ENCODE measurements at places on chromosomes 16 and 17. TPM values are rescaled to one million over a fixed set of nuclear protein-coding genes. Genes with fewer than 3 reads are reported as not detected.

- no peaks in the 10 kb centered on the region for H3K4me1 ChIP-seq
- H3K27me3 ChIP-seq: no peaks in the 10 kb centered on the region
- H3K4me3 ChIP-seq: no peak overlapping the region
- H3K36me3 ChIP-seq: no peaks in the 10 kb centered on the region
These were observed 287.3 kb upstream of the MAF start for GRCh38 chr16:79887541-79888540.

DNA sequence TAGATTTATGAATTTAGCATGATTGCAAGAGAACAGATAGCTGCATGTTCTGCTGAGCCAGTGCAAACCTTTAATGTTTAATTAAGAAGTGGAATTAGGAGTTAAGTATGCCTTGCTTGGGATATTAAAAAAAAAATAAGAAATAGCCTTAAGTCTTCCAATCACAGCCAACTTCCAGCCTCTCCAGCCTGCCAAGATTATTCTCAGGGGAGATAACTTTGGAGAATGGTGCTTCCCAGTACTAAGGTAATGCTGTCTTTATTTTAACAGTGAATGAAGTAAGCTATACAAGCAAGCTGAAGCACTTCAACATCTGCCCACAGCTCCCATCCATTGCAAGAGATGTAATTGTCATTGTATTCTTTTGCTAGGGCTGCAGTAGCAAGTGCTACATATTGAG, 389.5 kb upstream of the ASIC2 start:
- no peaks in the 10 kb centered on the region for H3K4me1 ChIP-seq
- H3K27me3 ChIP-seq: no peaks in the 10 kb centered on the region
- no peak overlapping the region for H3K27ac ChIP-seq
- no peaks in the 10 kb centered on the region for H3K36me3 ChIP-seq
- H3K4me3 ChIP-seq: no peak overlapping the region
- DNase-seq: no peak

GRCh38 chr16:87854907-87855683, 14.2 kb downstream of the SLC7A5 start:
- peaks cover 71% of the 10 kb centered on the region for H3K4me1 ChIP-seq
- DNase-seq: no peak
- H3K27ac ChIP-seq: peak overlapping the region; percentile 93
- peak overlapping the region; percentile 63 for H3K4me3 ChIP-seq

- peak; percentile 50 for DNase-seq
- no peaks in the 10 kb centered on the region for H3K27me3 ChIP-seq
- no peaks in the 10 kb centered on the region for H3K4me1 ChIP-seq
- H3K36me3 ChIP-seq: peaks cover 10% of the 10 kb centered on the region
- no peak overlapping the region for H3K4me3 ChIP-seq
These were observed 675.3 kb downstream of the MAF start for GRCh38 chr16:78925083-78925767.

GRCh38 chr17:82316651-82317393, 586 bp downstream of the CD7 start:
- H3K27me3 ChIP-seq: no peaks in the 10 kb centered on the region
- H3K36me3 ChIP-seq: peaks cover 33% of the 10 kb centered on the region
- peak overlapping the region; percentile 88 for H3K4me3 ChIP-seq
- no peak overlapping the region for H3K27ac ChIP-seq

DNA sequence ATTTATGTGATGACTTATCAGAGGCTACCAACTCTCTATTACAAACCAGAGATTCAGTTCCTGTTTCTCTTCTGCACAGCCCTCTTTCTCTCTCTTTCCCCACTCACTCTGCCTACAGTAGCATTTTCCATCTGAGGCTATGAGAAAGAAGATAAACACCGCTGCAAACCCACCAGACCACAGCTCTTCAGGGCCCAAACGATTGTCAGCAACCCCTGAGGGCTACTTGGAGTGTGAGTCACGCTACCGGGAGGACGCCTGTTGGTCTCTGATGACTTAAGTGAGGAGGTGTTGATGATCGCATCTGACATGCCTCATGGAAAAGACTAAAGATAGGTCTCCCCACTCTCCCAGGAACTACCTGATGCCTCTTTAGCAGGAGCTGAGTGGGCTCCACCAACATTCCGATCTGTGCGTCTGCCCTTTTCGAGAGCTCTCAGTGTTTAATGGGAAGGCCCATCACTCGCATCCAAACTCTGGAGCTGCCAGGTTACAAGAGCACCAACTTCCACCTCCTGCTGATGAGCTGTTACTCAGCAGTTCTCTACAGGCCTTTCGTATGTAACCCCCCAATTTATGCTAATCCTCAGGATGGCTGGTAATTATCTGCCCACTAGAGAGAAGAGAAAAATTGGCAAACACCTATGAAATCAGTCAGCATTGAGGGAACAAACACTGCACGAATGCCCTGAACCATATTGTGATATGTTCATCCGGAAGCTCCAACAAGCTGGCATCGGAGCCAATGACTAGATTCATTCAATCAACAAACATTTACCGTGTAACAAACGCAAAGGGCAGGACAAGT, 9.2 kb downstream of the GRIN2A start:
- no peaks in the 10 kb centered on the region for H3K36me3 ChIP-seq
- H3K27ac ChIP-seq: no peak overlapping the region
- no peak for DNase-seq
- no peak overlapping the region for H3K4me3 ChIP-seq
- no peaks in the 10 kb centered on the region for H3K4me1 ChIP-seq

- no peak overlapping the region for H3K27ac ChIP-seq
- no peak overlapping the region for H3K4me3 ChIP-seq
- DNase-seq: no peak
- H3K27me3 ChIP-seq: peaks cover 2% of the 10 kb centered on the region
- H3K4me1 ChIP-seq: no peaks in the 10 kb centered on the region
- H3K36me3 ChIP-seq: no peaks in the 10 kb centered on the region
These were observed 200.0 kb upstream of the CDH5 start for GRCh38 chr16:66166490-66166889.

DNA sequence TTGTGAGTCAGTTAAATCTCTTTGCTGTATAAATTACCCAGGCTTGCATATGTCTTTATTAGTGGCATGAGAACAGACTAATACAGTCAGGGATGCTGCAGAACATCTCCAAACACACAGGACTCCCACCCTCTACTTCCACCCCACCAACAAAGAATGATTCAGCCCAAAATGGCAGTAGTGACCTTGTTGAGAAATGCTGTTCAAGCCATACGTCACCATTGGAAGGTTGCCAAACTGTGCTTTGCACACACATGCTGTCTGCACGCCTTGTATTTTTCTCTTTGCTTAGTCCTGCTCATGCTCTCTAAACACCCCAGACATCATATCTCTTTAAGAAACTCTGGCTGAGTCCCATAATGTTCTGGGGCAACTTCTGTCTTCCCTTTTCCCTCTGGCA, 589.6 kb downstream of the WWOX start:
- no peaks in the 10 kb centered on the region for H3K27me3 ChIP-seq
- H3K4me3 ChIP-seq: no peak overlapping the region
- H3K27ac ChIP-seq: no peak overlapping the region
- DNase-seq: no peak
- no peaks in the 10 kb centered on the region for H3K4me1 ChIP-seq

DNA sequence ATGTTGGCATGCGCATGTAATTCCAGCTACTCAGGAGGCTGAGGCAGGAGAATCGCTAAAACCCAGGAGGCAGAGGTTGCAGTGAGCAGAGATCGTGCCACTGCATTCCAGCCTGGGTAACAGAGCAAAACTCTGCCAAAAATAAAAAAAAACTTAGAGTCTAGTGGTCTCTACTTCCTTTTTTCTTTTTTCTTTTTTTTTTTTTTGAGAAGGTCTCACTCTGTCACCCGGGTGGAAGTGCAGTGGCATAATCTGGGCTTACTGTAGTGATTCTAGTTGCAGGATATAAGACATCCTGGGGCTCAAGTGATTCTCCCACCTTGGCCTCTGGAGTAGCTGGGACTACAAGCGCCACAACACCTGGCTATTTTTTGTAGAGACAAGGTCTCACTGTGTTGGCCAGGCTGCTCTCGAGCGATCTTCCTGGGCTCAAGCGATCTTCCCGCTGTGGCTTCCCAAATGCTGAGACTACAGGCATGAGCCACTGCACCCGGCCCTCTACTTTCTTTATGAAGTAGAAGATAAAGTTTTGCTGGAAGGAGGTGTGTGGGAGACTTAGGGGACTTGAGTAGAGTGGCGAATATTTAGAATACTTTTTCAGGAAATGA, 47.9 kb upstream of the TAOK1 start:
- no peaks in the 10 kb centered on the region for H3K4me1 ChIP-seq
- no peak overlapping the region for H3K4me3 ChIP-seq
- no peak overlapping the region for H3K27ac ChIP-seq
- no peaks in the 10 kb centered on the region for H3K27me3 ChIP-seq
- H3K36me3 ChIP-seq: no peaks in the 10 kb centered on the region

GRCh38 chr17:75400326-75400939, 5.0 kb downstream of the GRB2 start:
- peaks cover 54% of the 10 kb centered on the region for H3K4me1 ChIP-seq
- H3K27me3 ChIP-seq: no peaks in the 10 kb centered on the region
- H3K36me3 ChIP-seq: peaks cover 13% of the 10 kb centered on the region
- DNase-seq: no peak

DNA sequence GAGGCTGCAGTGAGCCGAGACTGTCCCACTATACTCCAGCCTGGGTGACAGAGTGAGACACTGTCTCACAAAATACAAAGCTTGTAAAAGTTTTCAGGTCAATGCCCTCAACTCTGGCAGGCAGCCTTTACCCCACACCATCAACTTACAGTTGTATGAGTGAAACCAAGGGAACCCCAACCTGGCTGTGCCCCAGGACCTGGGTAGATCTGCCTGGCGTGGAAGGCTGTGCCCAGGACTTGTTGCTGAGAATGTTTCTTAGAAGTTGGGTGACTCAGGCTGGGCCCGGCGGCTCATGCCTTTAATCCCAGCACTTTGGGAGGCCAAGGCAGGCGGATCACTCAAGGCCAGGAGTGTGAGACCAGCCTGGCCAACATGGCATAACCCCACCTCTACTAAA, 7.8 kb downstream of the CES3 start:
- no peak overlapping the region for H3K4me3 ChIP-seq
- H3K27ac ChIP-seq: no peak overlapping the region
- DNase-seq: no peak
- peaks cover 4% of the 10 kb centered on the region for H3K27me3 ChIP-seq

GRCh38 chr17:72928454-72929136, 163.9 kb downstream of the SLC39A11 start:
- DNase-seq: no peak
- no peaks in the 10 kb centered on the region for H3K27me3 ChIP-seq
- no peak overlapping the region for H3K4me3 ChIP-seq
- peaks cover 13% of the 10 kb centered on the region for H3K4me1 ChIP-seq
- no peak overlapping the region for H3K27ac ChIP-seq

GRCh38 chr17:43907998-43908721, 824 bp upstream of the MPP2 start:
- H3K4me1 ChIP-seq: peaks cover 12% of the 10 kb centered on the region
- H3K27ac ChIP-seq: no peak overlapping the region
- H3K36me3 ChIP-seq: no peaks in the 10 kb centered on the region
- peak overlapping the region; percentile 77 for H3K4me3 ChIP-seq
- peaks cover 11% of the 10 kb centered on the region for H3K27me3 ChIP-seq

DNA sequence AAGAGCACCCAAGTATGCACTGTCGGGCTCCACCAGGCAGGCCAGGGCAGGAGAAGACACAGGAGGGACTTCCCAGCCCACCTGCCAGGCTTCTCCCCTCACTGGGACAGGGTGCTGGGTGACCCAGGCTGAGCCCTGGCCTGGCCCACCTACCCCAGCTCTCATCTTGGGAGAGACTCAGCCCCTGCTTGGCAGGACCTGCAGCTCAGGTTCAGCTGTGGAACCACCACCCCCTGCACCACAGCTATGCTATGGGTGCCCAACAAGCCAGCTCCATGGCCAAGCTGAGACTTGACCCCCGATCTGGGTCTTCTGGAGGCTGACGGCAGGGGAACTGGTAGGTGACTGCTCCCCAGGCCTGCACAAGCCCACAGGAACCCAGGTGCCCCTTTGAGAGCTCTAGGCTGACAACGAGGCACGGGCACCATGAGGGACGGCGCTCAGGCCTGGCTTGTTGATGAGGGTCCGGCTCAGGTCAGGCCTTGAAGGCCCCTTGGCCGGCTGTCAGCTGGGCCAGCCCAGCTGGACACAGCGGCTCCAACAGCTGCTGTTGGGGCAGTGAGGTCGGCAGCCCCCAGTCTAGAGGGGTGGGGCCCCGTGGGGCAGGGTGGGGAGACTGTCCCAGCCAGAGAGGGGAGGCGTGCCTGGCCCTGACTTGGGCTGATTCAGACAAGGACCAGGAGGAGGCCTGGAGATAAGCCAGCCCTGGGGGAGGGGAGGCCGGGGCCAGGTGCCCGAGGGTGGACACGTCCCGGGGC, 4.6 kb downstream of the RPUSD1 start:
- peaks cover 9% of the 10 kb centered on the region for H3K36me3 ChIP-seq
- DNase-seq: no peak
- H3K4me1 ChIP-seq: peaks cover 2% of the 10 kb centered on the region
- no peak overlapping the region for H3K27ac ChIP-seq
- no peak overlapping the region for H3K4me3 ChIP-seq

KRTAP4-5 gene
- not detected for total RNA-seq

DPEP1 gene
- total RNA-seq: not detected

KRTAP4-9 gene
- total RNA-seq: not detected

SPNS2 gene
- total RNA-seq: 1.2 TPM

Data from activated CD8-positive, alpha-beta T cell treated with anti-CD3 and anti-CD28 coated beads for 36 hours (primary cell).